ENCODE measurements at places on chromosomes 3 and 15.

- DNase-seq: no peak
These were observed 56.8 kb downstream of the SMAD6 start for GRCh38 chr15:66758844-66759243.

DNA sequence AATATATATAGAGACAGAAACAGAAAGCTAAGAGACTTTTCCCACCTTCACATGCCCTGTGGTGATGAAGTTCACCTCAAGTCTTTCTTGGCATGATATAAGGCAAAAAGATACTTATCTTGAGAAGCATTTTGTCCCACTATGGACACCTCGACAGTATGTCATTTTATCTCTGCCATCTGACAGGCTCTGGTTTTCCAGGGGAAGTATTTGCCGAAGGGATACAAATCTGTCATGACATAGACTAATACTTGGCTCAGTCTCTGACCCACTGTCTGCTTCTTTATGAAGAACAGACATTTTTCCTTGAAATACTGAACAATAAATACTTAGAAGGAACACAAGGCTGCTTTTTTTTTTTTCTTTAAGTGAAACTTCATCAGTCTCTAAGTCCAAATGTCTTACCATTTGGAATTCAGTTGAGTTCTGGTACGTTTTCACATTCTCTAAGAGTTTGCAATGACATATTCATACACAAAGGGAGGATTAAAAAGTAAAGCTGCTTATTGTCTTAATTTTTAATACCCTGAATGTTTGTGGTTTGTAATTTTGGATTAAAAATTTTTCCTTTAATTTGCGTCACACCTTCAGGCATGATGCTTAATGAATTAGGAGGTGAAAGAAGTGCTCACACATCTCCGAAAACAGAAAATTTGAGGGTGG is 87.8 kb upstream of the LMOD3 start:
- no peak for DNase-seq

- no peak for DNase-seq
These were observed 15.4 kb downstream of the ZSCAN2 start for GRCh38 chr15:84616235-84616634.

- DNase-seq: no peak
These were observed 870 bp upstream of the TMEM40 start for GRCh38 chr3:12759693-12760565.

DNA sequence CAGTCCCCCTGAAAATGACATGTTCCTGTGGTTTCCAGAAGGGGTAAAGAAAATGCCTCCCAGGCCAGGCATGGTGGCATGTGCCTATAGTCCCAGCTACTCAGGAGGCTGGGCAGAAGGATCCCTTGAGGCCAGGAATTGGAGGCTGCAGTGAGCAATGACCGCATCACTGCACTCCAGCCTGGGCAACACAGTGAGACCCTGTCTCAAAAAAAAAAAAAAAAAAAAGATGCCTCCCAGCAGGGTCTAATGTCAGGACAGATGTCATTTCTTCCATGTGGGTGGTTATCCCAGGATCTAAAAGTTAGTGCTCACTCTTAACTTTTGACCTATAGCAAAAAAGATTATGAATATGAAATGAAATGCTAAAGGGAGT is 13.4 kb downstream of the LCMT2 start:
- DNase-seq: no peak

- no peak for DNase-seq
These were observed 275.6 kb upstream of the PROK2 start for GRCh38 chr3:72060447-72061034.

- peak; percentile 10 for DNase-seq
These were observed 239.9 kb downstream of the CPNE4 start for GRCh38 chr3:131794766-131795388.

- no peak for DNase-seq
These were observed 891 bp downstream of the AHSG start for GRCh38 chr3:186613637-186614265.

GRCh38 chr15:68798346-68799094 is 22.2 kb downstream of the ANP32A start:
- DNase-seq: no peak

DNA sequence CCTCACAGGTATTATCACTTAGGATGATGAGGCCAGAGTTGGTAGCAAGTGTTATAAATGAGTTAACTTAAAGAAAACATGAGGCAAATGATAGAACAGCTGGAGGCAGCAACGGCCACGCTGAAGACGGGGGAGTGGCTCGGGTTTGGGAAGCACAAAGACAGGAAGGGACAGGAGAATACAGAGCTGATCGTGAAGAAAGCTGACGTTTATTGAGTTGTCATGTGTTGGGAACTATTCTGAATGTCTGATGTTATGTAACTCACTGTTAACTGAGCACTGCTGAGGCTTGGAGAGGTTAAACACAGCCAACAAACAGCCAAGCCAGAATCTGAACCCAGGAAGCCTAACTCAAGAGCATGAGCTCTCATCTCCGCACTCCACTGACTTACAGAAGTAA is 42.3 kb downstream of the FGD5 start:
- DNase-seq: no peak

DNA sequence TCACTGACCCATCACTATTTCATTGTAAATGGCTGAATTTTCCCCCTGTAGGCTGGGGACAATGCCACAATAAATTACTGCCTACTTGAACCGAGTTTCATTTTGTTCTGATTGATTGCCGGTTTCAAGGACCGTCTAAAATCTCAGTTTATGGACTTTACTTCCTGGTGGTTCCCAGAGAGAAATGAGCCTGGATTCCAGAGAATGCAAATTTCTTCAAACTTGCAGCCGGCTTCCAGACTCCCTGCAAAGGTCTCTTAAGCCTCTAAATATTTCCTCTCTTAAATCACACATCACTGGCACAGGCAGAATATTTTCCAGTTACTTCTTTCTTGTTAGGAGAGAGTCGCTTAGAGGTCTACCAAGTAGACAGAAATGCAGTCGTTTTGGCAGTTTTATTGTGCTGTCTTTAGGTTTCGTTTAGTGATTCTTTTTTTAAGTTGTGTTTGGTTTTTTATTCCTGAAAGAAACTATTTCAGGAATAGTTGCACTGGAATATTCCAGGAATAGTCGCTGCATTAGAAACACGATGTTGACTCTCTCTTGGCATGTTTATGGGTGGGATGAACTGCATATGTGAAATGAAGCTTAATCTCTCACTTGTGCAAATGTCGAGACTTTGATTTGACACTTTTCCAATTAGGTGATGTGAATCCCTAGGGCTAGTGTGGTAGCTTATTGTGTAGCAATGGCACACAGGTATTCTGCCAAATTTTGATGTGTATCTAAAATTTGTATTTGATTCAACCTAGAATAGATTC is 284.1 kb upstream of the NR2E3 start:
- DNase-seq: no peak

DNA sequence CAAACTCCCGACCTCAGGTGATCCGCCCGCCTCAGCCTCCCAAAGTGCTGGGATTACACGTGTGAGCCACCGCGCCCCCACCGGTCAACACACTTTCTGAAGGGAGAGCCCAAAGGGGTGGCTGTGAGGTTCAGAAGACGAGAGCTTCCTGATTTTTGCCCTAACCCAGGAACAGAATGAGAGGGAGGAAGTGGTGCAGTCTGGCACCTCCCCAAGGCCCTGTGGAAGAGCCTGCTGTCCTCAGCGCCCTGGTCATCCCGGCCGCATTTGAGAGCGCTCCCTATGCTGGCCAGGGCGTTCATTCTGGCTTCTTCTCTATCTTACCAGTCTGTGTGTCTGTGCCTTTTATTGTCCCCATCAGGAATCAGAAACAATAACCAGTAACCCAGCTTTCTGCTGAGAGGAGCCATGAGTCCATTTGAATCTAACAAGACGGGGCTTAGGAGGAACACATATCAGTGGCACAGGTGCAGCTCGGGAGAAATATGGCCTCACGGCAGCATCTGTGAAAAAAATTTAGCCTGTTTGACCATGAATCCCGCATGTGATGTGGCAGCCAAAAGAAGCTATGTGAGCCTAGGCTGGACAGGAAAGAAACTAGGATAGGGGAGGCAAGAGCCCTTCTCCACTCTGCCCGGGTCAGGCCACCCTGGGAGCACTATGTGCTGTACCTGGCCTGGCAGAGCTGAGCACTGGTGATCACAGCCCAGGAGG is 12.9 kb downstream of the BDH1 start:
- no peak for DNase-seq

- DNase-seq: no peak
These were observed 3.0 kb downstream of the SMC4 start for GRCh38 chr3:160402221-160403027.

DNA sequence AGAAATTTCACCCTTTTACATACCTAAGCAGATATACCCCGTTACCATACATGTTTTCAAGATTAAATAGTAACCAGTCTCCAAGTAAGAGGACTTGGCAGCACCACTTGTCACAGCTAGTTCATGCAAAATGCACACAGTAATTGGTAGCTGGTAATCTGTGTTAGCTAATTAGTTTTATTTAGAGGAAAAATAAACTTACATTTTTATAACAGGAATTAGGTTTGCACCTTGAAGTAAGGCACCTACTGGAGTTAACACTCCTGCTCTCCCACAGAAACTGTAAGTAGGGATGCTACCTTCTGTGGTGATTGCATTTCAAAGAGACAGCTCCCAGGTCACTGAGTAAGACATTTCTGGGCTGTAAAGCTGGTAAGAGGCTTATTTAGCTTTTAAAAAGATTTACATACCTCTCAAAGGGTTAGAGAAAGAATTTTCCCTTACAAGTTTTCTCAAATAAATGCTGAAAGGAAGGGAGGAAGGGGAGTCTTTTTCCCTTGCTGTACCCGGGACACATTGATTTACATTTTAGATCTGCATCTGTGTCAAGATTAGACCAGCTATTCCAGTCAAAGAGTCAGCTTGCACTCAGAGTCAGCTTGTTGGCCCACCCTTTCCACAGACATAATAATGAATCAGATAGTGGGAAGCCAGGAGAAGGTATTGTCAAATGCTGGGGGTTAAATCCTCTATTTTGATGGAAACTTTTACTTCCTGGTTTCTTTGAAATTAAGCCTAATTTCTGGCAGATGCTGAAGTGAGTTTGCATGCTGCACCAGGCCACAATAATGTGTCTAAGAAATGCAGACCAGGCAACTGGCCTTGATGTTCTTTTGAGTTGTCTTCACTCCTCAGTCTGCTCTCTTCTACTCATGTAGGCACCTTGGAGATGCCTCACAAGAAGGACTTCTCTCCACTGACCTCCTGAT is 77.6 kb upstream of the CHD2 start:
- DNase-seq: no peak

DNA sequence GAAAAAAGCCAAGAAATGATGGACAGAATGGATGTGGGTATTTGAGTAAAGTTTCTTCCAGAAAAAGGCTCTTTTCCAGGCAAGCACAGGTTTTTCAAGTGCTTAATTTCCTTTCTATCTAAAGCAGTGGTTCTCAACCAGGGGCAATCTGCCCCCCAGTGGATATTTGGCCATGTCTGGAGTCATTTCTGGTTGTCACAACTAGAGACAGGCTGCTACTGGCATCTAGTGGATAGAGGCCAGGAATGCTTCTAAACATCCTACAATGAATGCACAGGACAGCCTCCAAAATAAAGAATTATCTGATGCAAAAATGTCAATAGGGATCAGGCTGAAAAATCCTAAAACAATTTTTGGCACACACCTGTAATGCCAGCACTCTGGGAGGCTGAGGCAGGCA is 23.9 kb downstream of the SEC22C start:
- DNase-seq: no peak

DNA sequence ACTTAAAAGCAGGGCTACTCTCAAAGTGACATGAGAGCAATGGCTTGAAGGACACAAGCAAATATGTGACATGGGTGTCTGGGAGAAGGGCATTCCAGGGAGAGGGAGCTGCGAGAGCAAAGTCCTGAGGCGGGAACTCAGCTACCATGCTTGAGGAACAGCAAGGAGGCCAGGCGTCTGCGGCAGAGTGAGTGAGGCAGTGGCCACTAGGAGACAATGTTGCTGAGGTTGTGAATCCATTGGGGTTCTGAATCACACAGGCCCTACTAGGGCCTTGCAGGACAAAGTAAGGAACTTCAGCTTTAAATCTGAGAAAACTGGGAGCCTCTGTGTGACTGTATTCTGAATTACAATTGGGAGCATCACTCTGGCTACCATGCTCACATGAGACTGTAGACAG is 94.1 kb upstream of the PRICKLE2 start:
- DNase-seq: no peak

DNA sequence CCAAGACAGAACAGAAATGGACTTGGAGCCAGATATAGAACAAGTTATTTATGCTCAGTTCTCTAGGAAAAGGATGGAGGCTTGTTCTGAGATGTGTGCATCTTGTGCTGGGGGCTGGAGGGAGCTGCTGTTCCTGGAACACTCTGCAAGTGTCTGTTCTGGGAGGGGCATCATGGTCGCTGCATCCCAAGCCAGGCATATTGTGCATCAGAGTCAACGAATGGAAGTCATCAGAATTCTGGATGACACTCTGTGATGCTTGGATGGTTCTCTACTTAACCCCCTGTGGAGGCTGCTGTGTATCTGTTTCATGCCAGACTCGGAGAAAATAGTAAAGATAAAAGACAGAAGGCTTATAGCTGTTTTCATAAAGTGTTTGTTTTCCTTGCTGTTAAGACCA is 34.7 kb downstream of the RPL22L1 start:
- no peak for DNase-seq

- DNase-seq: no peak
These were observed 16.5 kb upstream of the FAM3D start for GRCh38 chr3:58683001-58683458.

DNA sequence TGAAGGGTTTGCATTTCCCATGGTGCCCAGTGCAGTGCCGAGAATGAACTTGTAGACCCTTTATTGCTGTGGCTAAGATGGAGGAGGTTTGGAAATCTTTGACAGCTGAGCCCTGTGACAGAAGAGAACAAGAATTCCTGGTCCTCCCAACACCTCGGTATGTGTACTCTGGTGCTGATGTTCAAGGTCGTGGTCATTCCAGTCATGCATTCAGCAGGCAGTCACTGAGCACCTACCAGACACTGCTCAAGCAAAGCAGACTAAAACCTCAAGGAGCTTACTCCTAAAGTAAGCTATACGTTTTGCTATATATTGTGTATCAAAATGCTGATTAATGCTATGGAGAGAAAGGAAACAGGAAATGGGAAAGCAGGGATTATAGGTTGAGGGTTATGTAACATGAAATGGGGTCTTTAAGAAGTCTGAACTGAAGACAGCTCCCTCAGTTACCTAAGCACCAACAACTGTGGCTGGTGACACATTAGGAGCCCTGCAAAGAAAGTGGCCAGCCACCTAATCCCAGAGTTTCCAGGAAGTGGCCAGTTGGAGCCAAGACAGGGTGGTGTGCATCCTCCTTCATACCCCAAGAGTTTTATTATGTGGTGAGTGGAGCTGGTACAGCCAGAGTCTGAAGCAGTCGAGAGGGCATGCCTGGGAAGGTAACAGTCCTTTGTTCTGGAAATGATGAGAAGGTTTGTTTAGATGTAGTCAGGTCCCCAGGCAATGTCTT is 65.0 kb downstream of the CCNL1 start:
- no peak for DNase-seq

All from stimulated activated CD4-positive, alpha-beta T cell treated with anti-CD3 and anti-CD28 coated beads, Interleukin-12 subunit alpha, Interleukin-12 subunit beta, amount 100 ng/mL, for 48 hours (primary cell).